ENCODE measurements at places on chromosomes 11 and 22.

DNA sequence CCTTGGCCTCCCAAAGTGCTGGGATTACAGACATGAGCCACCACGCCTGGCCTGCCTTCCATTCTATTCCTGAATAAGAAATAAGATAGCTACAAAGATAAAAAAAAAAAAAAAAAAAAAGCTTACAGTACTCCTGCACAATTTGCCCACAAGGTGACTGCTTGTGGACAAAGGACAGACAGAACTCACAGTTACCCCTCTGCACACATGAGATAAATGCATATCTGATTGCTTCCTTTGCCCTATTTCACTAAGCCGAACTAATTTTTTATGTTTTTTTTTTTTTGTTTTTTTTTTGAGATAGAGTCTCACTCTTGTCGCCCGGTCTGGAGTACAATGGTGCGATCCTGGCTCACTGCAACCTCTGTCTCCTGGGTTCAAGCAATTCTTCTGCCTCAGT is 23.6 kb upstream of the HSPA8 start:
- no peak for DNase-seq

- DNase-seq, result no peak
Measured at GRCh38 chr11:21896746-21897602, 295.9 kb upstream of the ANO5 start.

GRCh38 chr22:36714110-36714509 is 10.6 kb upstream of the CACNG2 start:
- no peak for DNase-seq

DNA sequence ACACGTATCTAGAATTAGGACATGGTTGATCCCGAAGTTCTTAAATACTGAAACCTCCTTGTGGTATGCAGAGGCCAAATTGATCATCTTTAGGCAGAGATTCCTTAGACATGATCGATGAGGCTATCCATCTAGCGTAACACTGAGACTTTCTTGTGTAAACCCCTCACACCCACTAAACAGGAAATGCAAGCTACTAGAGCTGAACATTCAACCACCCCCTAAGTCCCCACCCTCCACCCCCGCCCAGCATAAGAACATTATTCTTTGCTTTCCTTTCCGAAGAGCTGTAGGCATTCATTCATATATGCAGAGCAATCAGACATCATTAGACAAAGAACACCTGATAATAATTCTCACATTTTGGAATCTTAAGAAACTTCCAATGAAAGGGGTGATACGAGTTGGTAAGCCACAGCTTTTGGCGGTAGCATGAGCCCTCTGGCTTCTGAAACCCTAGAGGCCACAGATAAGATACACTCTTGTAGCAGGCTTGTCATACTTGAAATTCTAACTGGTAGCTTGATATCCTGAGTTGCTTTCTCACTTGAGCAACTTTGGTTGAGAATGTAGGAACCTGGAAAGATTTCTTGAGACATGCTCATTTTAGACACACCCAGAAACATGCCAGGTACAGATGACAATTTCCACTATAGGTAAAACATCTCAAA is 42.2 kb downstream of the FLI1 start:
- DNase-seq, result no peak

DNA sequence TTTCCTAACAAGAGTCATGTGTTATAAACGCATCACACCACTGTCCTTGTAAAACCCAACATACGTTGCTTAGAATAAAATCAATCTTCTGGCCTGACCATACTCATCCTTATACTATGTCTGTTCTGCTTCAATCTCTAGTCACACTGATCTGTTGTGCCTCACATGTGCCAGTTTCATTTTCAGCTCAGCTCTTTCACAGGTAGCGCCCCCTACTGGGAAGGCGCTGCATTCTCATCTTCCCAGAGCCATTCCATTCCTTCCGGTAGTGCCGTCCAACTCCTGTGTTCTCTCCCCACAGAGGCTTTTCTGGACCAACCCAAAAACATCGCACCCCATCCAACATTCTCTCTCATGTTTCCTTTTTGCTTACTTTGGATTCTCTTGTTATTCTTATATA is 22.2 kb downstream of the CASP5 start:
- DNase-seq, result no peak

- no peak for DNase-seq
Measured at GRCh38 chr11:58837707-58838388, 6.7 kb downstream of the GLYATL2 start.

GRCh38 chr11:84381666-84382065 is 1095.5 kb upstream of the CCDC90B start:
- no peak for DNase-seq

DNA sequence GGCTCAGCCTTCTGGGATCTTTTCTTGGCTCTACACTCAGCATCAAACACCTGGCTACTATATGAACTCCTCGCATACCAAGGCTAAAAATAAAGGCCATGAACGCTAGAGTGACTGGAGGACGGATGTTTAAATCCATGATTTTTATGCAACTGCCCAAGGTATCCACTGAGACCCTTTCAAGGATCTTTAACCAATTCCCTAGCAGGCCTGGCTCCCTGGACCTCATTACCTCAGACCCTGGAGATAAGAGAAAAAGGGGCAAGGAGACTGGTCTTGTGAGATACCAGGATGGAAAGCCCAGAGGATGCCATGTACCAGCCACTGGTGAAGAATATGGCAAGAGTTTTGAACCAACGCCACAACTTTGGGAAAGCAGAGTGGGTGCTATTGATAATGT is at the start of gene OR51G2:
TSS of gene OR51G2 (minus strand) at position 101 of the 400 bp plus-strand sequence. CDS start 3,687 bp downstream, outside the sequence.
- DNase-seq, result no peak

GRCh38 chr11:32081129-32081641 is 9.7 kb upstream of the RCN1 start:
- no peak for DNase-seq

DNA sequence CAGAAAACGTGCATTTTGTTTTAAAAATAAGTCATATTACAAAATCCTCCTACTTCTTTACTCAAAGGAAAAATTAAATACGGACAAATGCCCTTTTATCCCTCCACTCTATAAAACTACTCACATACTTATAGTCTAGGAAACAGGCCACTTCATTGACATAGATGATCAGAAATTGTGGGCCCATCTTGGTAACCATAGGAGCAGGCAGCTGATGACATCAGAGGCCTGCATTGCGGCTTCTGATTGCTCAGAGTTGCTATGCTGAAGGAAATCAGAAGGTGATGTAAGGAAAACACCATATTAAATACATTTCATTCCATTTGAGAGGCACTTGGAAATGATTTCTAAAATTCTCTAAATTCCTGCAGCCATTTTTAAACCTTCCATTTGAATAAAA is 27.0 kb downstream of the FAM76B start:
- DNase-seq, result peak; percentile 26

DNA sequence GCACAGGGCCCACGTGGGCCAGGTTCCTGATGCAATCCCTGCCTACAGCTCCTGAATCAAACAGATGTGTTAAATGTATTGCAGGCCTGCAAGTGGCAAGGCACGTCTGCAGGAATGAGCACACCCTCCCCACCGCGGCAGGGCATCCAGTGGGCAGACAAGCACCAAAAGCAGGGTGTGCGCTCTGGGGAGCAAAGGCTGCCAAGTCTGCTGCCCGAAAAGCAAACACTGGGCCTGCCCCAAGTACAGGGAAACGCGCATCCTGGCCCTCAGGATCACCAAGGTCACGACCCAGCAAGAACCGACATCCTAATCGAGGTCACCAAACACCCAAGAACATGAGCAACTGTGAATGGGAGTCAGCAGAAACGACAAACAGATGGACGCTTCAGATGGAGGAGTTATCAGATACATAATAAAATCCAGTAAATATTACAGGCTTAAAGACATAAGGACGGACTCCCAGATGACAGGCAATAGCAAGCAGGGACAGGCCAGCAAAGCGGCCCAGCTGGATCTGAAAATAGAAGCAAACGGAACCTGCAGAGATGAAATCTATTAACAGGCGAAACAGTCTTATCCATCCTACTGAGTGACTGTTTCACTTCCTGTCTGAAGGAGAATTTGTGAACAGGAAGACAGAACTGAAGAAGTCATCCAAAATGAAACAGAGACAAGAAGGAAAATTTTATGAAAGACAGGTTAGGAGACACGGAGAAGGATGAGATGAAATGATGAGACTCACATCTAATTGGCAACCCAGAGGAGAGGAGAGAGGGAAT is 26.7 kb downstream of the CARS1 start:
- DNase-seq, result no peak

DNA sequence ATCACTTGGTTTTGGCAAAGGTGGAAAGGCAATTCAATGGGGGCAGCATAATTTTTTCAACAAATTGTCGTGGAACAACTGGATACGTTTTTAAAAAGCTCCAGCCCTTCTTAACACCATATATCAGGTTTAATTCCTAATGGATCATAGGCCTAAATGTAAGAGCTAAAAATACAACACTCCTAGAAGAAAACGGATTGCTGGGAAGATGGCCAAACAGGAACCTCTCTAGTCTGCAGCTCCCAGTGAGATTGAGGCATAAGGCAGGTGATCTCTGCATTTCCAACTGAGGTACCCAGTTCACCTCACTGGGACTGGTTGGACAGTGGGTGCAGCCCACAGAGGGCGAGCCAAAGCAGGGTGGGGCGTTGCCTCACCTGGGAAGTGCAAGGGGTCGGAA is 32.4 kb upstream of the SCGB1D1 start:
- DNase-seq, result peak; percentile 14

GRCh38 chr11:251550-251949 is 14.8 kb downstream of the PSMD13 start:
- no peak for DNase-seq

GRCh38 chr11:12217879-12218278 is 107.5 kb downstream of the MICAL2 start:
- no peak for DNase-seq

DNA sequence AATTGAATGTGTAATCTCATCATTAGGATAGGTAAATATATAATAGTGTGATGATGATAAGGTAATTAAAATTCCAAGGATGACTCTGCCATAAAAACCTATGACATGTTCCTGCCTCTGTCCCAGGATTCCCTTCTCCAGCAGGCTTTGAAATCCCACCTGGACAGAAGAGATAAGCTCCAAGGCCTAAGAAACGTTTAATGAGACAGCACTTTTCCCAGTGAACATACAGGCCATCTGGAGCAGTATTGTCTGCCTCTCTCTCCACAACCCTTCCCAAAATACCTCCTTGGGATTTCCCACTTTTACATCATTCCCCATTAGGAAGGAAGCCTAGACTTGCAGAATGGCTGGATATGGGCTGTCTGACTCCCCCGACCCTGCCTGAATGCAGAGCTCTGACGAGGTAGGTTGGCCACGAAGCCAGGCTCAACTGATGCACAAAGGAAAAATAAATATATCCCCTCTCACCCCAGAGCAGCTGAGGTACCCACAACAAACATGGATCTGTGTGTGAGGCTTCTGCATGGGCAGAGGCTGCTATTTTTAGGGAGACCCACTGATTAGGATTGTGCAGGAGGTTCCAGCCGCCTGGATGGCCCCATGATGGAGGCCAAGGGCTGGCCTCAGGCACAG is 71.0 kb downstream of the TMPRSS5 start:
- DNase-seq, result no peak

GRCh38 chr11:26613759-26614158 is 41.7 kb upstream of the MUC15 start:
- DNase-seq, result no peak

DNA sequence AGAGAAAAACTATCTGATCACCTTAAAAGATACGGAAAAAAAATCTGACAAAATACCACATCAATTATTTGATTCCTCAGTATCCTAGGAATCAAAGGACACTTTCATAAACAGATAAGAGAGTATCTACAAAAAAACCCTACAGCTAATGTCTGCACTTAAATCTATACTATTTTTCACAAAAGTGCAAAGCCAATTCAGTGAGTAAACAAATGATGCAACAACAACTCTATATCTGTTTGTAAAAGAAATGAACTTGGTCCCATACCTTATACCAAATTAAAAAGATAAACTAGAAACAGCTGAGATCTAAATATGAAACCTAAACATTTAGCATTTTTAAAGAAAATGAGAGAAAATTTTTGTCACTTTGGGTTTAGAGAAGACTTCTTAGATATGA is 263.8 kb downstream of the SWAP70 start:
- no peak for DNase-seq

GRCh38 chr22:38305471-38306448 is 11.5 kb downstream of the CSNK1E start:
- no peak for DNase-seq

GRCh38 chr11:3103076-3103475 is 45.9 kb upstream of the CARS1 start:
- no peak for DNase-seq

- DNase-seq, result no peak
Measured at GRCh38 chr11:131486100-131486499, 115.7 kb downstream of the NTM start.

DNA sequence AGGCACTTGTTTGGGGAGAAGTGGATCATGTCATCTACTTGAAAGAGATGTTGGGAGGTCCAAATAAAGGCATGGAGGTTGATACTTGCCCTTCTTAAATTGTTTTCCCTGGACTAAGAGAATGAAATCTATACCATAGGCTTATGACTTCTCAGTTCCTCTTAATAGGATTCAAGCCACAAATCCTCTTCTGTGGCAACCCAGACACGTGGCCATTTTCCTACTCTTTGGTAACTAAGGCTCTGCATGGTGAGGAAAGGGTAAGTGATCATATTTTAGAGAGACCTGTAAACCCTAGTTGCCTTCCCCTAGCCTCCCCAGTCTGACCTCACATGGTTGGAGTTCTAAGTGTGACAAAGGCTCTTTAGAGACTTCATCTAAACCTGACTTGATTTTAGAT is 72.9 kb upstream of the CD44 start:
- DNase-seq, result no peak

DNA sequence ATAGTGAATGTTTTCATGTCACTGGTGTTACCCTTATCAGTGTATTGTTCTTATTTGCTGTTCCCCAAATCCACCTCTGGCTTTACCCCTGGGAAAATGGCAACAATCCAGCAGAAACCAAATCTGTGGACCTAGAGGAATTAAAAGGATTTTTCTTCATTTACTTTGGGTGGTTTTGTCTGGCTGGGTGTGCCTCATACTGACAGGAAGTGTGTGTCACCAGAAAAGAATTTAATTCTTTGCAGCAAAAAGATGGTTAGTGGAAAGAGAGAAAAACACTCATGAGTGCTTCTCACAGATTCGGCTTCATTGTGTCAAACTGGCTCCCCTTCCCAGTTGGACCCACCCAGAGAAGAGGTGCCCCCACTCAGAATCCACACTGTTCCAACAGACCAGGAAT is 38.9 kb downstream of the FZD4 start:
- no peak for DNase-seq

DNA sequence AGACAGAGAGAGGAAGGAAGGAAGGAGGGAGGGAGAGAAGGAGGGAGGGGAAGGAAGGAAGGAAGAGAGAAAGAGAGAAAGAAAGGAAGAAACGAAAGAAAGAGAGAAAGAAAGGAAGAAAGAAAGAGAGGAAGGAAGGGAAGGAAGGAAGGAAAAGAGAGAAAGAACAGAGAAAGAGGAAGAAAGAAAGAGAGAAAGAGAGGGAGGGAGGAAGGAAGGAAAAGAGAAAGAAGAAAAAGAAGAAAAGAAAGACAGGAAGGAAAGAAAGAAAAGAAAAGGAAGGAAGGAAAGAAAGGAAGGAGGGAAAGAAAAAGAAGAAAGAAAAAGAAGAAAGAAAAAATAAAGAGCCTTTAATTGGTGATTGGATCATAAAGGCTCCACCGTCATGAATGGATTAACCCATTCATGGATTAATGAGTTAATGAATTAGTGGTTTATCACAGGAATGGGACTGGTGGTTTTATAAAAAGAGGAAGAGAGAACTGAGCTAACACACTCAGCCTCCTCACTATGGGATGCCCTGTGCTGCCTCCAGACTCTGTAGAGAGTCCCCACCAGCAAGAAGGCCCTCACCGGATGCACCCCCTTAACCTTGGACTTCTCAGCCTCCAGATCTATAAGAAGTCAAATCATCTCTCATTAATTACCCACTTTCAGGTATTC is 9.0 kb upstream of the PLAAT2 start:
- DNase-seq, result no peak
